ENCODE measurements at places on chromosomes 5 and 9.

DNA sequence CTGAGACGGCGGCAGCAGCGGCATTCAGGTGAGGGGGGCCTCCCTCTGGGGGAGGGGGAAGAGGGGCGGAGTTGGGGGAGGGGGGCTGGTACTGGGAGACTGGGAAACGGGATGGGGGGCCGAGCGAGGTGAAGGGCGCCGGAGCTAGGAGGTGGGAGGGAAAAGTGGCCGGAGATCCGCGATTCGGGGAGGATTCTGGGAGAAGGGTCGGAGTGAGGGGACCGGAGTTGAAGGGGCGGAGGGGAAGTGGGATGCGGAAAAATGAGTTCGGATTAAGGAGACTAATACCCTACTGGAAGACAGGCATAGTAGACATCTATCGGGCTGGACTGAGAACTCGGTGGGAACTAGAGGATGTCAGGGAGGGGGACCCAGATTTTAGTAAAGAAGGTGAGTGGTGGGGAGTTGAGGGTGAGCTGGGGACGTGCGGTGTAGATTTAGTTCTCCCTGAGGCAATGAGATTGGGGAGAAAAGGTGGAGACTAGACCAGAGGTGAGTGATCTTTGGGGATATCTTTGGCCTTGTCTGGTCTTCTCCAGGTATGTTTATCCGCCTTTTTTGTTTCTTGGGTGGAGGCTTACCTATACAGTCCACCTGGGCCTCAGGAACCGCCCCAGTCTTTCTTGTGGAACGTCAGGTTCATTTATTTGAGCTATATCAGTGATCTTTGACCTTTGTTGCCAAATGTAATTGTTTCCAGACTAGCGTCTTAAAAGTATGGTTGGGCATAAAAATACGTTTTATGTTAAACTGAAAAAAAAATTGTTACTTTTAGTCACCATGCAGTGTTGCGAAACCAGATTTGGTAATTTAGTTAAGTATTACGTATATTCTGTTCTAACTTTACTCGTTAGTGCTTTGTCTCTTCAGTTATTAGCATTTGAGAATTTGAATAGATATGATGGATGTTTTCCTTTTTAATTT, 632 bp downstream of the UBAP1 start:
- DNase-seq, result no peak

DNA sequence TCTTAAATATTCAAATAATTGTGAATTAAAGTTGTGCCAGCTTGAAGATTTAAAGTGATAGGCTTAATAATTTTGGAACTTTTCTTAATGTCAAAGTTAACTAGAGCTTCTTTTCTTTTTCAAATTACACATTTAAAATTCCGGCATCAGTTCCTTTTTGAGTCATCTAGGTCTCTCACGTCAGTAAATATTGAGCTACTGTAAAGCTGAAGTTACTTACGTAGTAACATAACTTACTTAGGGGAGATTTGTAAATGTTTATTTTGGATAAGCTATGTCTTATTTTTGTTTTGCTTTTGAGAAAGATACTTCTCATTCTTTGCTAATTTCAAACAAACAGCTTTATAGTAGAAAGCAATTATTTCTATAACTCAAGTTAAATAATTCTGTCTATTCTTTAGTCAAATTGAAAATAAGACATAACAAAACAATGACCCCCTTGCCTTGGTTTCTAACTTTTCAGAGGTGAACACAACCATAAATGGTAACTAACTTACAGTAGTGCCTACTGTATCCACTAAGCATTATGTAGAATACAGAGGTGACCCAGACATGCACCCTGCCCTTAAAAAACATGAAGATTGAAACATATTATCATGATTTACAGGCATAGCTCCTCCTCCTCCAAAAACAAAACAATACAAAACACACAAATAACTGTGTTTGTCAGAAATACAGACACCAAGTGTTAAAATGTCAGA, 29.8 kb downstream of the CD274 start:
- no peak for DNase-seq

GRCh38 chr9:116088396-116088795, 65.2 kb upstream of the PAPPA start:
- DNase-seq, result no peak

GRCh38 chr9:8632493-8632892, 832.9 kb upstream of the DMAC1 start:
- no peak for DNase-seq

DNA sequence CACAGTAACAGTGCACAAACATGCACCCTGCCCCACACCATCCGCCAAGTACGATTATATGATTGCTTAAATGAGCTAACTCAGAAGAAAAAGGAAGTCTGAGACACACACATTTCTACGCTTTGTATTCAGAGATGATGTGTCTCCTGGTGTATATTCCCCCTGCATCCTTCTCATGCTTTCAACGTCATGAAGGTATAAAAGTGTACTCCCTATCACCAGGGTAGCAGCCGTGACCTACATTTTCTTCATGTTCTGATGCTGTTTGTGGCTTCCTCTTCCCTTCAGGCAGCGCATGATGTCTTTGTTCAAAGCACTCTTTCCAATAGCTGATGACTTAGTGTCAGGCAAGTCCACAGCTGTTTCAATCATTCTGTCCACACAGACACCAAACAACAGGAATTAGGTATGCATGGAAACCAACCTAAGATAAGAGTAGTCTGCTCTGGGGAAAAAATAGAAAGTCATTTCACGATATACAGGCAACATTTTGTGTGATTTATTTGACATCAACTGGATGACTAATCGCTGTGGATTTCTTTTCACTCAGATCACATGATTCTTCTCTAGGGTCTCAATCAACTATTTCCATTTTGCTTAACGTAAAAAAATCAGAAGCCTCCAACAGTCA, 269.4 kb upstream of the PTGER4 start:
- DNase-seq, result no peak
